ENCODE measurements at places on chromosomes 3 and 15.

- no peak for DNase-seq
These were observed 46.9 kb downstream of the B3GNT5 start for GRCh38 chr3:183299976-183300375.

DNA sequence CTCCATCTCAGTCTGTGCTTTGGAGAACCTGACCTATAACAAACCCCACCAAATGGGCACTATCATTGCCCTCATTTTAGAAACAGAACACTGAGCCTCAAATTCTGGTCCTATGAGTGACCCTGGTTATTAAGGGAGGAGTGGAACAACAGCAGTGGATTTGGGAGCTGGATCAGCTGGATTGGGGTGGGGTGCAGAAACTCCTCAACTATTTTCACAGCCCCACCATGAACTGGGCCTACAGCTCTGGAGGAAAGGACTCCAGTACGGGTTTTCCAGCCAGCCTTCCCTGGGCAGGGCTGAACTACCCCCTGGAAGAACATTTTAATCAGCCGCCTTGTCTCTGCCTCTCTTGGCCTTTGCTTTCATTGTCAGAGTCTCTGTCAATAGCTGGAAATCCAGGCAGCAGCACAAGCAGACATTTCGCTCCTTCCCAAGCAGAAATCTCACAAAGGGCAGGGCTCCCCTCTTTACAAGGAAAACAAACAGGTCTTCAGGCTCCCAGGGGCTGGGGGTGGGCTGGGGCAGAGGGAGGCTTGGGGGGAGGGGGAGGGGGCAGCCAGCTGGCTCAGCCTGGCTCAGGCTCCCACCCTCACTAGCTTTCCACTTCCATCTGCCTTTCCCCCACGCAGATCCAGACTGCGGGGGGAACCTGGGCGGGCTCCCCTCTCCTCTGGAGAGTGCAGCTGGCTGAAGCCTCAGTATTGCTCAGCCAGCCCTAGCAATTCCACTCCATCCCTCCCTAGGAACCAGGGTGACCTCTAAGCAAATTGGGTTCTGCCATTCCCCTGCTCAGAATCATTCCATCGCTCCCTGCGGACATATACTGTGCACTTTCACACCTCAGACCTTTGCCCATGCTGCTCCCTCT is 13.7 kb upstream of the TLE3 start:
- no peak for DNase-seq

- DNase-seq, result no peak
These were observed 26.6 kb downstream of the MIX23 start for GRCh38 chr3:122356402-122356801.

DNA sequence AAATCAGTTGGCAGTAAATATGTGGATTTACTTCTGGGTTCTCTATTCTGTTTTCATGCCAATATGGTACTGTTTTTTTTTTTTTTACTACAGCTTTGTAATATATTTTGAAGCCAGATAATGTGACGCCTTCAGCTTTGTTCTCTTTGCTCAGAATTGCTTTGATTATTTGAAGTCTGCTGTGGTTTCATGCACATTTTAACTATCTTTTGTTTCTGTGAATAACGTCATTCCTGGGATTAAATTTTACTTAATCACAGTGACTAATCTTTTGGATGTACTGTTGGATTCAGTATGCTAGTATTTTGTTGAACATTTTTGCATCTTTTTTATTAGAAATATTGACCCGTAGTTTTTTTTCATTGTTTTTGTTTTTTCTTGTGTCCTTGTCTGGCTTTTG is 576.5 kb downstream of the ZNF385D start:
- DNase-seq, result no peak

DNA sequence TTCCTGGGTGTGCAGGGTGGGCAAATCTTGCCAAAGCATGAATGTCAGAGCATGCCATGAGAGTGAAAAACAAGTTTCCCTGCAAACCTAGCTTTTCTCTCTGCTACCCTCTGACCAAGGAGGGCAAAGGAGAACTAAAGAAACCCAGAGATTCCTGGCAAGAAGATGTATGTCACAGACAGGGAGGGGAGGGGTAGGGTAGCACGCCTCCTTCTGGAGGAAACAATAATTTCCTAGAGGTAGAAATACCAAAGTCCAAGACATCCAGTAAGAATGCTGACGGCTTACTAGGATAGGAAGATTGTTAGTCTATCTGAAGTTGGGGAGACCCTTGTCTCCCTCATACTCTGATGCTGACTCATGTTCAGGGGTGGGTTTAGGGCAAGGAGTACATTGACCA is 203.9 kb downstream of the NR1D2 start:
- DNase-seq, result no peak

GRCh38 chr3:60240492-60240891 is 1010.8 kb downstream of the FHIT start:
- no peak for DNase-seq

DNA sequence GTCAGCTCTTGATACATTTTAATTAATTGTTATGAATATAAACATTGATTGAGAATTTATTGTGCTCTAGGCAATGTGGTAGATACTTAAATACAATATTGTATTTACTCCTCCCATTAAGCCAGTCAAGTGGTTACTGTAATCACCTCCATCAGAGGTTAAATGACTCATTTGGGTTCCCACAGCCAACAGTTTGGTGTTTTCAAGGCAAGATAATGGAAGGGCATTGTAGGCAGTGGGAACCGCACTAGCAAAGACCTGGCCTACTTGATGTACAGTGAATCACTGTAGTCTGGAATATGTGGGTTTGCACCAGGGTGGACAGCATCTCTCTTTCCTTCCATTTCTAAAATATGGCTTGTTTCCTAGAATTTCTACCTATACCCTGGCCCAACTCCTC is 127.4 kb downstream of the EDEM1 start:
- DNase-seq, result no peak

DNA sequence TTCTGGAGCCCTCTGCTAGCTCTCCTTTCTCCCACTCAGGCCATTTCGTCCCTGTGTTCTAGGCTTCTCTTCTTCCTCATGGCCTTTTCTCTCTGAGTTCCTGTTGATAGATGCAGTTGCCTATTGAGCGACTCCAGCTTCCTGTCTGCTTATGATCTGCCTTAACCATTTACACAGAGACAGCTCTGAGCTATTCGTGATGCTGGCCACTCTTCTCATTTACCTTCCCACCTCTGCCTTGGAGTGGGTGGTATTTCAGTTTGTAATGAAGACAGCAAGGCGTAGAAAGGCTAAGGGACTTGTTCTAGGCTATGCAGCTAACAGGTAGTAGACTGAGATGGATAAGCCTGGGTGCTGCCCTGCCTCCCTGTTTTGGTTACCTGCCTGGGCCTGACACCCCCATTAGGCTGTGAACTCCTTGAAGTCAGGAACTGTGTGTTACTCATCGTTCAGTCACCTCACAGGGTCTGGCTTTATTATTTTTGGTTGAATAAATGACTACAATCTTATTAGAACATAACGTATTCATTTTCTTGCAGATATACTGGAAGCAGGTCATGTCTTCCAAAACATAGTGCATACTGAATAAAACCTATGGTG is 12.6 kb upstream of the ZBTB47 start:
- DNase-seq, result no peak

- peak; percentile 33 for DNase-seq
These were observed 880 bp downstream of the PPP4R2 start for GRCh38 chr3:72997421-72997961.

DNA sequence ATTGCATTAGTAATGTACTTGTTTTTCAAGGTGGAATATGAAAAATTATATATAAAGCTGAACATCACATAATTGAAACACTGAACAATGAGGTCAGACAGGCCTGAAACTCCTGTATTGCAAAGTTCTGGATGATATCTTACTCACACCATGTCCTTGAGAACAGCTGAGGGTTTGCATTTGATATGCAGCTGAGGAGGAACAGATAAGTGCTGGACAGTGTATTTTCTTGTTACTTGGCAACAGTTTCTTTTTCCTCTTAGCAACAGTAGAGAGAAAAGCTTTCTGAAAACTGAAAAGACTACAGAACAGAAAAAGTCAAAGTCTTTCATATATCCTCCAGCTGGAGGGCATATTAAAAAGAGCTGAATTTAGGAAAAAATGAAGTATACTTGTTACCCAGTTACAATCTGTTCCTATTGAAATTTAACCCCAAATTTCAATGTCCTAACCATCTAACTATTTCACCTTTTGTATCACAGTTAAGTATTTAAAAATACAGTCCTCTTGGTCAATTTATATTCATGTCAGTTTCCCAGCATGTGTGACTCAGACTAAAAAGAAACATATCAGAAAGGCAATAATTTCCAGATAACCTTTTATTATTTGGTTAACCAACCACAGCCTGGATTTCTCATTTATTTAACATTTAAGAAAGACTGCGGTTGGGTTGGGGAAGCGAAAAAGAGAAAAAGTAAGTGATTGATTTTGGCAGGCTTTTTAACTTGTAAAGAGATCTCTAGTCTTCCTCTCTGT is 733.0 kb upstream of the DPPA4 start:
- DNase-seq, result no peak

- no peak for DNase-seq
These were observed 330.5 kb upstream of the CTDSPL start for GRCh38 chr3:37531066-37531720.

DNA sequence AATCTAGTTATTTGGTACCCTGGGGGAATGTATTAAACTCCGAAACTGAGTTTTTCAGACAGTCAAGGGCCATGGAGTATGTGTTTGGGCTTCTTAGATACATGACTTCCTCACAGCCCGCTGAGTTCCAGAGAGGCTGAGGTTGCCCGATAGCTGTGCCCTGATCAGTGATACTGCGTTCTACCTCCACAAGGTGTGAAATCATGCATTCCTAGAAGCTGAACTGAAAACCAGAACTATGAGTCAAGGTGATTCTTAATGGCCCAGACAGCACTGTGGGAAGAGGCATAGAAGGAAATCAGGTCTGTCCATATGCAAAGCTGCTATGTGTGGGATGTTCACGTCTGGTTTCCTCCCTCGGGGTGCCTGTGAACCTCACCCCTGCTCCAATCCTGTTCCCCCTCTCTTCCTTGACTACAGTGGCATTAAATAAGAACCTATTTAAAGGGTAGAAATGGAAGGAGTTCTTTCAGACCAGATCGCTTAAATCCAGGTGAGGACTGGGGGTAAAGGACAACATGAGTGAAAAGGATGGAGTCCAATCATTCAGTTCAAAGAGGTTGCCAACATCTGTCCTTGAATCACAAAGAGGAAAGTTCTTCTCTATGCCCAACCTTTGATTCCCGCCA is 74.3 kb downstream of the MYO1E start:
- DNase-seq, result no peak

- no peak for DNase-seq
These were observed 84.0 kb upstream of the OSBPL11 start for GRCh38 chr3:125679258-125679657.

DNA sequence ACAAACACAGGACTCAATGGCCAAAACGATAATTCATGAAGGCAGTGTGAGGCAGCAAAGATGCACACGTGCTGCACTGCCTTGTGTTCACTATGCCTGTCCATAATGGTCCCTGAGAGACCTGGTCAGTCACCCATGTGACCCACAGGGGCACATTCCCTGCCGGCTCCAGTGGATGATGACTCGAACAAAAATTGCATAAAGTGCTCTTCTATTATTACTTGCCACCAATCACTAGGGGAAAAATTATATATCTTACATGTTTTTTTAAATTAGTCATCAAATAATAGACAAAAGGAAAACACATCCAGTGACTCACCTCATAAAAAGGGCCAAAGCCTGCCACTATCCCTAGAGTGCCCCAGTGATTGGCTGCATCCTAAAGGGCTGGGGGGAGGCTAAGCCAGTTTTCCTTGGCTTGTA is 47.5 kb downstream of the UBP1 start:
- no peak for DNase-seq

- no peak for DNase-seq
These were observed 66.7 kb downstream of the FILIP1L start for GRCh38 chr3:100047455-100048141.

GRCh38 chr3:150227839-150228238 is 180.3 kb upstream of the TSC22D2 start:
- no peak for DNase-seq

GRCh38 chr15:37933666-37934065 is 774 bp upstream of the TMCO5A start:
- no peak for DNase-seq

DNA sequence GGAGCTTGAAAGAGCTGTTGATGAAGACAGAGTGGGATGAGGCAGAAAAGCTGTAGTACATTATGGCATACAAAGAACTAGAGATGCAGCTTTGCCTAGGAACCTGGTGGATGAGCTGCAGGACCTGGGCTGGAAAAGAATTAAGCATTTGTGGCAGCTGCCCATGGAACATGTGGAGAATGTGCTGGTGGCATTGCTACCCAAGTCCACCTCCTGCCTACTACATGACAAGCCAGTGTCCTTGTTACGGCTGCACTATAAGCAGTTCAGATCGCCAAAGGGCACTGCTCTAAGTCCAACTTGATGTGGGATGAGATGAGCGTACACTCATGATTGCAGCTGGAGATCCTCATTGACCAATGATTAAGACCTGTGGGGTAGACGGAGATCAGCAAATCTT is 81.1 kb upstream of the ADPGK start:
- no peak for DNase-seq

- no peak for DNase-seq
These were observed 200.3 kb downstream of the ROBO2 start for GRCh38 chr3:77240072-77240650.

DNA sequence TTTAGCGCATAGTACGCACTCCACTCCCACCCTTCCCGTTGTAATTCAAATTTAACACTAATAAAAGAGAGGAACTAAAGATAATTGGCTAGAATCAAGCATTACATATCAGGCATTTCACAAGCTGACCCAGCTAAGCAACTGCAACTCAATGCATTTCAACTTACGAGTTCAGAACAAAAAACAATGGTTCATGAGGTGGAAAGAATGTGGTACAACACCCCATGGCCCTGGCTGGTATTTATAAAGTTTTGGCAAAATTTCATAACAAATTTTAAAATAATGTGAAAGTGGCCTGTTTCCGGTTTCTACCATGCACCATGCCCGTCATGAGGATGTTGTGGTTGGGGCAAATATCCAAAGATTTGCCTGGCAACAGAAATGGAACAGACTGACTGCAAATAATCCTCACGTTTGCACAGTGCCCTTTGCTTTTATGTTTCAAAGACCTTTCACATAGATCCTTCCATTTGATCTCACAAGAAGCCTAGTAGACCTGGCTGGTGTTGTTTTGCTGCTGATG is 455.3 kb upstream of the NR2F2 start:
- DNase-seq, result no peak

GRCh38 chr3:195065142-195065863 is 205.7 kb downstream of the XXYLT1 start:
- no peak for DNase-seq

GRCh38 chr3:177050501-177051237 is 146.6 kb downstream of the TBL1XR1 start:
- no peak for DNase-seq
